ENCODE measurements at places on chromosomes 11 and 22.

DNA sequence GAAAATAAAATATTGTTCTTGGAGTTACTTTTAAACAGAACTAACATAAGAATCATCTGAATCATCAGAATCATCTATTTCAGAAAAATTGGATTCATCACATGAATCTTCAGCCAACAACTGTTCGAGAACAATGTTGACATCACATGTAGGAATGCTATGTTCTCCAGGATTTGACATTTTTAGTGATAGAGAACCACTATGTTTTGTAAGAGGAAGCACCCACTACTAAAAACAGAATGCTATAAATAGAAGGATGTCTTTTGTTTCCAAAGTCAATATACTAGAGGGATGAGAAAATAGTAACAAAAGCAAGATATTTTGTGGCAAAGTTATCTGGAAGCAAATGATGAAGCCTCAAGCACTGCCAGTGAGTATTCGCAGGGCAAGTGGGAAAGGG, 263.4 kb upstream of the DDI1 start:
- DNase-seq, result no peak

DNA sequence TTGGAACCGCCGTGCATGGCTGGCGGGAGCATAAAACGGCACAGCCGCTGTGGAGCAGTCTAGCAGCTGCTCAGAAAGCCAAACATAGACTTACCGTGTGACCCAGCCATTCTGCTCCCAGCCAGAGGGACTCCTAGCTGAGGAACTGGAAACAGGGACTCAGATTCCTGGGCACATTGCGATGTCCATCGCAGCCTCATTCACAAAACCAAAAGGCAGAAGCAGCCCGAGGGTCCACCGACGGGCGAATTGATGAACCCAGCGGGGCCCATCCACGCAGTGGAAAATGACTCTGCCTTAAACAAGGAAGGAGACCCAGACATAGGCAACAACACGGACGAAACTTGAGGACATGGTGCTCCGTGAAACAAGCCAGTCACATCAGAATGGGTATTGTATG, 5.7 kb upstream of the MUC5B start:
- DNase-seq, result no peak

DNA sequence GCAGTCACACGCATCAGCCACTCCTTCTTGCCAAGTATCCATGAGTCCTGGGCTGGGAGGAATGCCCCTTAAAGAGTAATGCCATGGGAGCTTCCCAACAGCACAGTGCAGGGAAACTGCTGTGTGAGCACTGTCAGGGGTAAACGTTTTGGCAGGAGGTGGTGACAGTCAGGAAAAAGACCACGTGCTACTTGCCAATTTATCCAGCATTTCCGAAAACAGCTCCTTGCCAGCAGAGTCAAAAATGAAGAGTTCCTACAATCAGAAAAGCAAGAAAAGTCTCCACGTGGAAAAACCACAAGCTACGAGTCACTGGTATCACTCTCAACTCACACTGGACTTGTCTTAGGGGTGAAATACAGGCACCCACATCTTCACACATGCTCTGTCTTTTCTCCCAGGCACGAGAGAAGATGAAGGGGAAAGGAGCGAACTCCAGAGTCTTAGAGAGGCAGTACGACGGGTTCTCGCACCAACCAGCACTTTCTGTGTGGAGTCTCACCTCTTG, 9.9 kb downstream of the IFT27 start:
- no peak for DNase-seq

DNA sequence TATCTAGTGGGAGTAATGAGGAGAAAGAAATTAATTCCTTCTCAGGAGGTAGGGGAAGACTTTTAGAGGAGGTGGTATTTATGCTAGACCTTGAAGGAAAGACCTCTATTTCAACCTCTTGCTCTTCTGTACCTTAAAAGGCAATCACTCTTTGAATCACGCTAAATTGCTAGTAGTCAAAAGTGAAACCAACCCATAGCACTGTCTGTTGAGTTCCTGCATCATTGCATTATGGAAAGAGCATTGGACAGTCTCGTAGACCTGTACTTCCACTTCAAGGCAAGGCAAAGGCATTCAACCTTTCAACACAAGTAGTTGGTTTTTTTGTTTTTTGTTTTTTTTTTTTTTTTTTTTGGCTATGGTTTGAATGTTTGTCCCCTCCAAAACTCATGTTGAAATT, 770.4 kb downstream of the ETS1 start:
- DNase-seq, result no peak

GRCh38 chr11:68670208-68670992, 13.9 kb upstream of the GAL start:
- DNase-seq, result no peak

DNA sequence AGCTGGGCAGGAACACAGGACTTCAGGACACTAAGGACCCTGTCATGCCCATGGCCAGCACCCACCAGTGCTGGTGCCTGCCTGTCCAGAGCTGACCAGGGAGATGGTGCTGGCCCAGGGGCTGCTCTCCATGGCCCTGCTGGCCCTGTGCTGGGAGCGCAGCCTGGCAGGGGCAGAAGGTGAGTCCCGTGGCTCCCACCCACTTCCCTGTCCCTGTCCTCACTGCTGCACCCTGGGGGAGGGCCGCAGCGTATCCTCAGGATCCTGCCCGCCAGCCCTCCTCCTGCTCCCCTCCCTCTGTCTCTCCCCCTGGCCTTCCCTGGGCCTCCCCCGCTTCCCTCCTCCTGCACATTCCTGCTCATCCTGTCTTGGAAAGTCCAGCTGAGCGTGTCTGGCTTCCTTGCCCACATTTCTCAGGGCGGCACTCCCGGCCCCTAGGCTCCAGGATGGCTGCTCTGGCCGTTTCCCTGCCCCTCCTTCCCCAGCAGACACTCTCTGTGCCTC, 8.7 kb downstream of the CSF2RB start:
- DNase-seq, result no peak

DNA sequence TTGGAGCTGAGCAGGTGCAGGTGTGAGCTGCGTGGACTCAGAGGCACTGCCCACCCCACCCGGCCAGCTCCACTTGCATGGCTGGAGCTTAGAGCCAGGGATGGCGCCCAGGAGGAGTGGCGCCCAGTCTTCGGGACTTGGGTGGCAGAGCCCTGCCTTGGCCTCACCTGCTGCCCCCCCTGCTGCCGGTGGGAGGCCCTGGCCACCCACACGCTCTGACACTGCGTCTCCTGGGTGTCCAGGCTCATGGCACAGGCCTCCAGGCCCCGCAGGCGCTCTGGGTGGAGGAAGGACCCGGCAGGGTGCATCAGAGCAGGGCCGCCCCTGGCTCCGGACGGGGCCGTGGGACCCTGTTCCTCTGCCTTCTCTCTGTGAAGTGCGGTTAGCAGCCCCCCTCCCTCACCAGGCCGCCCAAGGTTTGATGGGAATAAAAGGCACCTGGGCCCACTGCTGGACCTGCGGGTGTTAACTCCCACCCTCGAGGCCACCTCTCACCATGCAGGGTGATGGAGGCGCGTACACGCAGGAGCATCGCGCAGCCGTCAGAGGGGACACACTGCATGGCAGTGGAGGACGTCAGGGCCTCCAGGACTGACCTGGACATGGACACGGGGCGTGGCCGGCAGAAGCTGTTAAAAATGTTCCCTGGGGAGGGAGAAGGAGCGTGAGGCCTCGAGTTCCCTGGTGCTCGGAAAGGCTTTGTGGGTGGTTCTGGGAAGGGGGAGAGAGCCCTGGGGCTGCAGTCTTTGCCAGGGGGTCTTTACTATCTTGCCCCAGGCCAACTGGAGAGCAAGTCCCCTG, 11.8 kb downstream of the IL17REL start:
- DNase-seq, result no peak

DNA sequence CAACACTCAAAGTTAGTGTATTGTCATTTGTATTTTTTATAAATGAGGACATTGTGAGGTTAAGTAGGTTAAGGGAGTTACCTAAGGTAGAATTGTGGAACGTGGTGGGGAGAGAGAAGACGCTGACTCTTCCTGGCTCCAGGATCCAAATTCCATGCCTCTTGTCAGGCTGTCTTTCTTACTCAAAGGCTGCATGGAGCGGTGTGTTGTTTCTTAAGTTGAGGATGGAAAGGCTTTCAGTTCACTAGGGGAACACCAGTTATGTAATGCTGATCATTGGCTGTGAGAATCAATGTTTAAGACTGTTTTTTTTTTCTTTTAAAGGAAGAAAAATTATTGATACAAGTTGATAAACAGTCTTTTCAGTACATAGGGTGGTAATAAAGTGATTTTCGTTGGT, 2.9 kb downstream of the UBE2L3 start:
- DNase-seq, result no peak

GRCh38 chr11:134861490-134862104, 449.6 kb upstream of the B3GAT1 start:
- DNase-seq, result no peak

GRCh38 chr11:28009996-28010395, 98.0 kb downstream of the KIF18A start:
- no peak for DNase-seq

GRCh38 chr11:79438631-79439409, 2.0 kb downstream of the TENM4 start:
- DNase-seq, result peak; percentile 3

- no peak for DNase-seq
These were observed 59.7 kb upstream of the LUZP2 start for GRCh38 chr11:24437123-24437522.

DNA sequence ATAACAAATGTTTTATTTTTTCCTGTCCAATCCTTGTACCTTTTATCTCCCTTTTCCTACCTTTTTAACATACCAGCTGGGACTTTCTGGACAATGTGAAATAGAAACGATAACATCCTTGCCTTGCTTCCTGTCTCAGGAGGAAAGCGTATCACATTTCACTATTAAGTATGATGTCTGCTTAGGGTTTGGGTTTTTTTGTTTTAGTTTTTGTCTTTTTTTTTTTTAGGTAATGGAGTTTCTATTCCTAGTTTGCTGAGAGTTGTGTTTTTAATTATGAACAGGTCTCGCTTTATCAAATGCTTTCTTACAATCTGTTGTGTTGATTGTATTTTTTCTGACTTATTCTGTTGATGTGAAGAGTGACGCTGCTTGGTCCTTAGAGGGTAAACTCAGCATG, 64.2 kb upstream of the KCNQ1OT1 start:
- no peak for DNase-seq

DNA sequence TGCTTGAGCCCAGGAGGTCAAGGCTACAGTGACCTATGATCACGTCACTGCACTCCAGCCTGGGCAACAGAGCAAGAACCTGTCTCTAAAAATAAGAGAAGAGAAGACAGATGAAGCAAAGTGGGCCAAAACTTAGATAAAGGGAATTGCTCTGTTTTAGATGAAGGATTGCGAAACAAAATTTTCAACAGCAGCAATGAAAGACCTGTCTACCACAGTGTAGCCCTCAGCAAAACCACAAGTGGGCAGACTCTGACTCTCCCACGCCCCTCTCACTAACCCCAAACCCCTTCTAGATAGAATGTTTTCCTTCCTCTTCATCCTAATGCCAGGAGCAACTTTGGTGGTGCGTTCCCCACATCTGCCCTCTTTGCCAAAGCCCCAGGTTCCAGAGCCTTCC, 105.6 kb upstream of the ALDH3B2 start:
- peak; percentile 22 for DNase-seq

GRCh38 chr11:34189191-34189590, 83.8 kb downstream of the NAT10 start:
- no peak for DNase-seq

Measured in inflammatory macrophage (primary cell).